ENCODE measurements at places on chromosomes 6 and 20.

DNA sequence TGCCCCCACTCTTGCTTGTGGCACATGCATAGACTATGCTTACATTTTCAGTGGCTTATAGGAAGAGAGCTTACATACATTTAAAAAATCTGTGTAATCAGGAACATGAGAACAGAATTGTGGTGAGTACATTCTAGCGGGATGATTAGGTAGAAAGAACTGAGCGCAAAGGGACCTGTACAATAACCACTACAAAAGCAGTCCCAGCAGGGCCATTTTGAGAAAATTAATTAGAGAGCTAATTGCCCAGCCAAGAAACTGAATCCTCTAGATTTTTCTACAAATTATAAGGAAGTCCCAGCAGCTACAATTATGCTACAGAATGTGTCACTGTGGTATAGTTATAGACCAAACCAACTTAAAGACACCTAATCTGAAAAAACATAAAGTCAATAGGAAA is 105.6 kb upstream of the TNFAIP3 start:
- no peak for DNase-seq

- DNase-seq, result no peak
Measured at GRCh38 chr6:160791981-160792418, 90.0 kb downstream of the PLG start.

- no peak for DNase-seq
Measured at GRCh38 chr6:21476112-21476511, 117.4 kb upstream of the SOX4 start.

DNA sequence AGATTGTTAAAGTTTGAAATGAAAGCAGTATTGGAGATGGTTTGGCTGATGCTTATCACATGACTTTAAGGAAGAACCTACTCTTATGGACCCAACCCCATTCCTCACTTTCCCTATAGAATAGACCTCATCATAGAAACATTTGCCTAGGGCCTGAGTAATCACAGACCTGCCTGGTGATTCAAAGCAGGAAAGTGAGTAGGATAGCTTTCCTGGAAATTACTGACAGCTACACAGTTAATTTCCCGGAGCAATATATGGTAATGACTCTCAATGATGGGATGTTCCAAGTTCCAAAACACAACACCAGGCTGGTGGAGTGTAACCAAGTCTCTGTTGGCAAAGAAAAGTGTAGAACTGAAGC is 233.8 kb downstream of the SIM1 start:
- no peak for DNase-seq

DNA sequence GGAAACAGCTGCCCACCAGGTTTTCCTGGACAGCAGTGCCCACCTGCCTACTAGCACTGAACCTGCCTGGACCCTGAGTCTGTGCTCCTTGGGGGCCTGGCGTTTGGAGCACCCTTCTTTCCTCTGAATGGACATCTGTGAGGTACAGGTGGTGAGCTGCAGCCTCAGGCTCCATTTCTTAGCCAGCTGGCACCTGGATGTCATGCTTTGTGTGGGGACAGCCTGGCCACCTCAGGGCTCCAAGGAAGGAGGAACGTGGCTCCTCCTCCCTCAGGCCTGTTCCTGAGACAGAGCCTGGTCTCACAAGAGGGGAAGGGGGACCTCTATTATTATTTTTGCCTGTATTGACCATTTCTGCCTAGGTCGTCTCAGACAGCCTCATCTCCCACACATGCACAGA is 8.1 kb downstream of the TMEM151B start:
- no peak for DNase-seq

GRCh38 chr6:143772116-143773086 is 70.7 kb upstream of the LTV1 start:
- no peak for DNase-seq

DNA sequence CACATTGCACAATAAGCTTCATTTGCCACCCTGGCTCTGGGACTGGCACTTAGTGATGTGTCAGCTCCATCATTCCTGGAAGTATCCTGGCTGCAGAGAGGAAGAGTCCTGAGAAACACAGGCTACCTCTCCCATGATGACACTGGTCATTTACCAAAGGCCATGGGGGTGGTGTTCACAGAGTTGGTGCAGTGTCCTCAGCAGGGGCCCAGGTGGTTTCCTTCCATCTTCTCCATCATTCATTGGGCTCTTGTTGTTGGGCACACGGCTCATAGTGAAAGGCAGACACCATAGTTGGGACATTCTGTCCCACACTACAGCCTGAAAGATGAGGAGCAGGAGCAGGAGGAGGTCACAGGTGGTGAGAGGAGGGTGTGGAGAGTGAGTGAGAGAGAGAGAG is 15.8 kb upstream of the CST1 start:
- no peak for DNase-seq

DNA sequence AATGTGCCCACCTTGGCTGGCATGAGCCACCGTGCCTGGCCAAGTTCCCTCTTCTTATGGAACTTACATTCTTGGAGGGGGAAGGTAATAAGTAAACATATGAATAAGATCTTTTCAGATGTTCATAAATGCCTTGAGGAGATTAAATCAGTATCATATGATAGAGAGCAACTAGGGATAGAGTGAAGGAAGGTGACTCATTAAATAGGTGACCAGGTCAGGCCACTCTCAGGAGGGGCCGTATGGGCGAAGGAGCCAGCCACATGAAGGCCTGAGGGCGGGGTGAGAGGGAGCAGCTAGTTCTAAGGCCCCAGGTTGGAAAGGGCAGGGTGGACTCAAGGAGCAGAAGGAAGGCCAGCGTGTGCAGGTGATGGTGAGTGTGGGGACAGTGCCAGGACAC is 91.1 kb downstream of the UST start:
- no peak for DNase-seq

GRCh38 chr6:40794586-40794985 is 207.4 kb upstream of the LRFN2 start:
- no peak for DNase-seq

DNA sequence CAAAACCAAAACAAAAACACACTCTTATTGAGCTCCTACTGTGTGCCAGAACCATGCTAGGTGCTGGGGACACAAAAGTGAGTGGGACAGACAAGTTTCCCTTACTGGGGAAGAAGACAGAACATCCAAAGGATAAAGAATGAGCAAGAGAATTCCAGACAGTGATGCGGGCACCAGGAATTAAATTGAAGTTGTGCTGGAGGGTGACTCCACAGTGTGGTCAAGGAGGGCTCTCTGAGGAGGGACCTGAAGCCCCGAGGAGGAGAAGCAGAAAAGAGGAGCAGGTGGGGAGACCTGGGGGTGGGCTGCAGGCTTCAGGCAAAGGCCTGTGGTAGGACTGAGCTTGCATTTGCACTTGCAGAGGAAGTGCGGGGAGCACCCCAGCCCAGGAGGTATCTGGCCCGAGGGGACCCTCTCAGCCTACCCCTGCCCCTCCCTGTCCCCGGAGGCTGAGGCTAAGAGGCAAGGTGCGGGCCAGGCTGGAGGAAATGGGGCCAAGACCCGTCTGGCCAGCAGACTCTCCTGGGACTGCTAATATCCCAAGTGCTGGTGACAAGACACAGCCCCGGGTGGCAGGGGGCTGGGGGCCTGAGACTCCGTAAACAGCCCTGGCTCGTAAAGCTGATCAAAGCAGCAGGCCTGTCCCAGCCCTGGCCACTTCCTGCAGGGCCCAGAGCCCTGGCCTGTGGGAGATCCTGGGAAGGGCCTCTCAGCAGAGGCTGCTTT is 57.1 kb downstream of the SNAI1 start:
- DNase-seq, result no peak

DNA sequence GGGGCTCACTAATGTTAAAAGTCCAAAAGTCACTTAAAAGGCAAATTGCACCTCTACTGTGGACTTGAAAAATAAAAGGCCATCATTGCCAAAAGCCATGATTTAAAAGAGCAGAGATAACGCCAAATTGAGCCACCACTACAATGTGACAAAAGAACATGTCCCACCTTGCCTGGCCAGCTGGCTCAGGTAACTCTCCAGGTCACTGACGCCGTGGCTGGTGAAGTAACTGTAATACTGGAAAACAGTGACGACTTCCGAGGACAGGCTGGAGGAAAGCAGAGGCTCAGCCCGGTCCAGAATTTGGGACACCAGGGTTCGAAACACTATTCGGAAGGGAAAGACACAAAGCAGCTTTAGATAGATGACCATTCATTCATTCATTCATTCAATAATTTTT is 29.3 kb upstream of the ARMH2 start:
- no peak for DNase-seq

- no peak for DNase-seq
Measured at GRCh38 chr20:4151991-4152695, 136.8 kb upstream of the RNF24 start.

DNA sequence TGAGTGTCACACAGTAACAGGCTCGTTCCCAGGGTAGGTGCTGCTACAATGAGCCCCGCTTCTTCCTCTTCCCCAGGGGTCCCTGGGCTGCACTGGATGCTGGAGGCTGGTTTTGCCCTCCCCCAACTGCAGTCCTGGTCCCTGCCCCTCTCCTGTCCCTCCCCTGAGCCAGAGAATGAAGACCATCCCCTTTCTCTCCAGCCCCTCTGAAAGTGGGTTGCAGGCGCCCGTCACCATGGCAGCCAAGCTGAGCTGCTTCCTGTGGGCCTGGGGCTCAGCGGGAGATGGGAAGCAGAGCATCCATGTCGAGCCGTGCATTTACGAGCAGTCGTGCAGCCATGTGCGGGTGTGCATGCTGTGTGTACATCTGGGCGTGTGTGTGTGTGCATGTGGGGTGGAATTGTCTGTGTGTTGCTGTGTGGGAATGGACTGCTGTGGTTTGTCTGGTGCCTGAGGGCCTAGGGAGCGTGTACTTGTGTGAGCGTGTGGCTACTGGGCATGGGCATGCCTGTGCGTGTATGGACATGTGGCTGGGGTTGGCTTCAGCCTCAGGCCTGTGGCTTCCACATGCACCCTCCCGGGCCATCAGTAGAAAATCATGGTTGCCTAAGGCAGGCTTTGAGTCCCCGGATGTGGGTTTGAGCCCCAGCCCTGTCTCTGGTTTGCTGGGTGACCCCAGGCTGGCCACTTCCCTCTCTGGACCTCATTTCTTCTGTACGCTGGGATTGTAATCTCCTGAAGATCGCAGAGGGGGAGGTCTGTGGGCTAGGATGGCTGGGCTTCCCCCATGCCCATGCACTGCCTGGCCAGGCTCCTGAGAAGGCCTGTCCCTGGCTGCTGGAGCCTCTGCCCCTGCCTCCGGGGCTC is 48.8 kb downstream of the SRC start:
- no peak for DNase-seq

- no peak for DNase-seq
Measured at GRCh38 chr6:33950472-33950881, 146.7 kb upstream of the MLN start.

DNA sequence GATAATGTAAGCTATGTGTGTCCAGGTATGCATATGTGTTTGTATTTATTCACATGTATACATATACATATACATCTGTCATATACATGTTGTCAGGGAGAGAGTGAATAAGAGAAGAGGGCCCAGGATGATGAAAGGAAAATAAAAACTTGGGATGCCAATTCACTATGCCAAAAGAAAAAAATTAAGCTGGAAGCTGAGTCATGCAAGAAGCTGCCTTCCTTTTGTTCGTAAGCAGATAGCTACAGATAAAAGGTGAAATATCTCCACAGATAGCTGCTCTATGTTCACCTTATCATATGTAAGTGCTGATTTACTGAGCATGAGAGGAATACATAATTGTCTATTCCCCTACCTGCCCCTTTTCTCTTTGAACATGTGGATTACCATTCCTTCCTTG is 579.9 kb downstream of the EPM2A start:
- DNase-seq, result no peak

DNA sequence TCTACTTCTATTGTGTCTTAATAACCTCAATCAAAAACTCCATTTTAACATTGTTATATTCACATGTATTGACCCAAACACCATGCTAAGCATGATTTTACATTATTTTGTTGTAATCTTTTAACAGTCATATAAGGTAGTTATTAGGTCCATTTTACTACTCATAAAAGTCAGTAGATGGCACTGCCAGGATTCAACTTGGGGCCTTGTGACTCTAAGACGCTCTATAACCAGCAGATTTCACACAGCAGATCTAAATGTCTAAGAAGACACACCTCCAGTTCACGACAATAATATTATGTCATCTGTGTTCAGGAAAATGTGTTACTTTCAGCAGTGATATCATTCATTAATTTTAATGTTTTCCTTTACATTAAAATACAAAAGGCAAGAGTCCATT is 88.0 kb downstream of the FRK start:
- no peak for DNase-seq

GRCh38 chr6:104640150-104640700 is 219.5 kb downstream of the HACE1 start:
- DNase-seq, result no peak

GRCh38 chr20:17298171-17298570 is 71.3 kb downstream of the PCSK2 start:
- no peak for DNase-seq

- no peak for DNase-seq
Measured at GRCh38 chr6:816510-817084, 123.7 kb upstream of the EXOC2 start.

DNA sequence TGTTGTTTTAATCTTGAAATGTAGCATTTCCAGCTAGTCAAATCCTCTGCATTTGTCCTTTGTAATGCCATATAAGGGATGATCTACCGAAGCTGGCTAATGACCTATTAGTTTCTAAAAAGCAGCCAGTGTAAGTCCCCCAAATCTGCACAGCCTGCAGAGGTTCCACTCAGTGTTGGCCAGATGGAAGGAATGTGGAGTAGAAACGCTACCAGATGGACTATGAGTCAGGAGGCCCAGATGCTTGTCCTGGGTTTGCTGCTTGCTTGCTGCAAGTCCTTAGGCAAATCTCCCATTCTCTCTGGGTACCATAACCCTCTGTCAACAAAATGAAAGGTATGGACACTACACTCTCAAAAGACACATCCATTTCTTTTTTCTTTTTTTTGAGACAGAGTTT is 149.8 kb downstream of the BTBD9 start:
- DNase-seq, result no peak

DNA sequence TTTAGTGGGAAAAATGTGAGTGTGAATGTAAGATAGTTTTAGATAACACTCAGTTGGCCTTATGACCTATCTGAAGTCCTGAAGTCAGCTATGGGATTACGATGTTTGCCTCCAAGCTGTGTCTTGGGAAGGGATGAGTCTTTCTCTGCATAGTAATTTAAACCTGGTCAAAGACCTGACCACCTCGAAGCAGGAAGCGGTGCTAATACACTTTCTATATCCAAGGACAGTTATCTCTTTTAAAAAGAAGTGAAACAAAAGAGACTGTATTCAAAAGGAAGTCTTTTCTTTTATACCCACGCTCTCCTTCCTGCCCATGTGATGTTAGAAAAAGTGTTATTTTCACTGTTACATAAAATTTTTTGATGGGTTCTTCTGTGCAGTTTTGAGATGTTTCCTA is 94.9 kb downstream of the JARID2 start:
- DNase-seq, result no peak

- no peak for DNase-seq
Measured at GRCh38 chr6:85449388-85449817, 480 bp upstream of the NT5E start.

- DNase-seq, result no peak
Measured at GRCh38 chr20:1402149-1402548, 9.3 kb upstream of the FKBP1A start.

DNA sequence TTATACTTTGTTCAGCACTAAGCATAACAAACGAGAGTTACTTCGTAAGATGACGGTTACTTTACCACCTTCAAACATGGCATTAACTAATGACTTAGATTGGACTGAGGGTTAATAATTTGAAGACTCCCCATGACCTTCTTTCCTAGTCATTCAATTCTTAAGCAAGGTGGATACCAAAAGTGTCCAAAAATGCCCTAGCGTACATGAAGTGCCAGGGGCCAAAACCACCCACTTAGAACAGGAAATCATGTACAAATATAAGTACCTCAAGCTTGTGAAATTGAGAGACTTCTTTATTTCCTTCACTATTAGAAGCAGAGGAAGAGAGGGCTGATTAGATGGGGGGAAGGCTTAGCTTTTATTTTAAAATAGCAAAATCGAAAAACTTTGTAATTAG is 166.4 kb downstream of the ATXN1 start:
- DNase-seq, result no peak

- DNase-seq, result no peak
Measured at GRCh38 chr20:18395544-18395943, 71.3 kb downstream of the DZANK1 start.

Data from activated naive CD4-positive, alpha-beta T cell (primary cell).